Stimulated activated CD4-positive, alpha-beta T cell treated with anti-CD3 and anti-CD28 coated beads, Interleukin-4, amount 100 ng/mL, for 48 hours (primary cell): ENCODE measurements at places on chromosomes 2 and 18.

GRCh38 chr2:170848587-170848986 is 31.9 kb downstream of the GAD1 start:
- DNase-seq, result no peak

DNA sequence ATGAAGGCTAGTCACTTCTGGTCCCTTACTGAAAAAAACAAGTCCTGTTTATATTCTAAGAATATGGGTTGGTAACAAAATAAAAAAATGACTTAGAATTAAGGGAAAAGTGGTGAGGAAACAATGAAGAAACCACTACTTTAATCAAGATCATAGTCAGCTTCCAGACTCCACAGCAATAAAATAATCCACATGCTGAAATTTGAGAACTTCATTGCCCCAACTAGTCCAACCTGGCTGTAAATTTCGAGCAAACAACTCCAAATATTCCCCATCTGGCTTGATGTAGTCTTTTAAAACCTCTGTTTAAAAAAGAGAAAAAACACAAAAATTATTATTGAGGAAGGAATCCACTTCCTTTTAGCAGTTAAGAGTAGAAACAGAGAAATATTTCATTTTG is 32.5 kb downstream of the METTL4 start:
- no peak for DNase-seq

- DNase-seq, result no peak
These were observed 824.9 kb downstream of the DCDC2C start for GRCh38 chr2:4528246-4528645.

DNA sequence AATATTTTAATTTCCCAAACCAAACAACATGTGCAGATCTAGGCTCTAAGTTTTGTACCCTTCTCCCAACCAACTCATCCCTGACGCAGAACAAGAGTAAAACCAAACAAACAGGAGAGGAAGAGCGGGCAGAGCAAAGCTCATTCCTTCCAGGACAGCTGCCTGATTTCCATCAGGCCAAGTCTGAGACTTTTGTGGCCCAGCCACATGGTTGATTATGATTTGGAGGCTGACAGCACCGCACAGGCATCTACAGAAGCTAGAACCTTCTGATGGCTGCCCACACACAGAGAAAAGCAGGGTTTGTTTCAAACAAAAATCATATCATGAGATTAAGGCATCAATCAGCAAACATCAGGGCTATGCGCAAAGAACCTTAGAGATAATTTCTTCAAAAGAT is 262.6 kb downstream of the TNS1 start:
- no peak for DNase-seq

GRCh38 chr2:67777010-67777409 is 285.8 kb downstream of the C1D start:
- no peak for DNase-seq

GRCh38 chr18:46321955-46322354 is 217.8 kb downstream of the HAUS1 start:
- no peak for DNase-seq
